CD4-positive, alpha-beta T cell treated with Interleukin-10 for 1 hour (primary cell): ENCODE measurements at places on chromosomes 7 and 10.

GRCh38 chr7:23230641-23231101, 15.9 kb upstream of the GPNMB start:
- DNase-seq = no peak

- DNase-seq = no peak
These were observed 31.6 kb downstream of the MYO3A start for GRCh38 chr10:25965584-25965983.

DNA sequence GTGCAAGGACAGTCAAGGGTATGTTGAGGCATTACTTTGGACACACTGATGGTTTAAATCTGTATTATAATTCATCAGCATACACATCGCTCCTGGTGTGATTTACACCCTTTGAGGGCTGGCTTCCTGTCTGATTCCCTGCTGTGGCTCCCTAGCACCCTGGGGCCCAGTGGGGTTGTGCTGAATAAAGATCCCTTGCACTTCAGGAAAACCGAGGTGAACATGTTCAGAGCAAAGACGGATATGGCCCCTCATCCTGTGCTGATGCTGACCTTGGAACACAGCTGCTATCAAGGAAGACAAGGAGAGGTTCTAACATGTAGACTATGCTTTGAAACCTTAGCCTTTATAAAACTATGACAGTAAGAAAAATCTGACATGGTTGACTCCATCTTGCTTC, 84.6 kb upstream of the UNC5B start:
- DNase-seq = no peak

DNA sequence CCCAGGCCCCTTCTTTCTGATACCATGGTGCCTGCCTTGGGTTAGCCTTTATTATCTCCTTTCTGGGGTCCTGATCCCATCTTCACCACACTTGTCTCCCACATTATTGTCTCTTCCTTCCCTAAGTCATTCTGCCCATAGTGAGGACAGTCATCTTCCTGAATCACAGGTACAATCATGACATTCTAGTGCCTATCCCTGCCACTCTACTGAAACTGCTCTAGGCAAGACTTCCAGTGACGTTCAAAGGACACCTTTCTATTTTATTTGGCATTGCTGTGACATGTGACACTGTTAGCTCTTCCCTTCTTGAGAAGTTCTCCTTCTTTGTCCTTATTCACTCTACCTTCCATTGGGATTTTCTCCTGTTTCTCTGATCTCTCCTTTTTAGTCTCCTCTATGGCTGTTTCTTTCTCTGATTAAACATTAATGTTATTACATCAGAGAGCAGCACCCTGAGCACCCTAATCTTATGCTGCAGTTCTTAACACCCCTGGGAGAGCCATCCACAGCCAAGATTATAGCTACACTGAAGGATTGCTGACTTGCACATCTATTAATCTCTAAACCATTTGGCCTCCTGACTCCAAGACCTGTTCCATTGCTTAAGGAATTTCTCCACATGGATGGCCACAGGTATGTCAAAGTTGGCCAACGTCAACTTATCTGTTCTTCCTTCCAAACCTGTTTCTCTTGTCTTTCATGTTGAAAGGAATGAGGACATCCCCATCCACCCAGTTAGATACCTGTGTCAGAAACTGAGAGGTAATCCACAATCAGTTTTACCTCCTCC, 10.9 kb downstream of the MACC1 start:
- DNase-seq = no peak

DNA sequence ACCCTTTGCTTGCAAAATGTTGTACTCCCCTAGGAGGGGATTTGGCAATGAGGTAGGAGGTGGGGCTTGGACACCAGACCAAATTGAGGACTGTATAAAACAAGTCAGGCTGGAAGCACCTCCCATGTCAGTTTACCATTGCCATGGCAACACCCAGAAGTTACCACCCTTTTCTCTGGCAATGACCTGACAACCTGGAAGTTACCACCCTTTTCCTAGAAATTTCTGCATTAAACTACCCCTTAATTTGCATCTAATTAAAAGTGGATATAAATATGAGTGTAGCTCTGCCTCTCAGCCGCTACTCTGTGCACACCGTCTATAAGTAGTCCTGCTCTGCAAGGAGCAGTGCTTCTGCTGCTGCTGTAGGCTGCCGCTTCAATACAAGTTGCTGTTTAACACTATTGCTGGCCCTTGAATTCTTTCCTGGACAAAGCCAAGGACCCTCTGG, 7.8 kb upstream of the BLNK start:
- DNase-seq = no peak

GRCh38 chr10:31623947-31624346, 304.7 kb downstream of the ARHGAP12 start:
- no peak for DNase-seq

- DNase-seq = no peak
These were observed 32.5 kb downstream of the PDE1C start for GRCh38 chr7:32037650-32038198.

DNA sequence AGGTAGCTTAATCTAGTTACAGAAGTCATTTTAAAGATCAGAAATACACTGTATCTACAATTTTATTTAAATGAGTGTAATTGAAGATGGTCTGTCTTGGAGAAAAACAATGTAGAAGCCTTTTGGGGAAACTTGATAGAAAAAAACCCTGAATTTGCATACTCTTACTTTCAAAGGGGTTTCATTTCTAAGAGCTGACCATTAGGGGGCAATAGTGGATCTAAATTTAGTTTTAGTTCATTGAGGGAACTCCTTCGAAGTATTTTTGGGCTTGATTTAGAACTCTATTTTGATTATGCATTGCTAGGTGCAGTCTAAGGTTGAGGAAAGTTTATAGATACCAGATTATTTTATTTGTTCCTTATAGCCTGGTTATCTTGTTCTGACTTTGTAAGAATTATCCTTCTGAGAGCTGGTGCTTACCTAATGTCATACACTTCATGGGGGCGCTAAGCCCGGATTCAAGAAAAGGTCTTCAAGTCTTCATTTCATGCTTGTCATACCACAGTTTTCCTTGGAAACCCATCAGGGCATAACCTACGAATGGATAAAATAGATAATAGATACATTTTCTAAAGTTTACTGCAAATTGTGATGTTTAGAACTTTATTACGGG, 69.1 kb upstream of the MXI1 start:
- DNase-seq = peak; percentile 83

DNA sequence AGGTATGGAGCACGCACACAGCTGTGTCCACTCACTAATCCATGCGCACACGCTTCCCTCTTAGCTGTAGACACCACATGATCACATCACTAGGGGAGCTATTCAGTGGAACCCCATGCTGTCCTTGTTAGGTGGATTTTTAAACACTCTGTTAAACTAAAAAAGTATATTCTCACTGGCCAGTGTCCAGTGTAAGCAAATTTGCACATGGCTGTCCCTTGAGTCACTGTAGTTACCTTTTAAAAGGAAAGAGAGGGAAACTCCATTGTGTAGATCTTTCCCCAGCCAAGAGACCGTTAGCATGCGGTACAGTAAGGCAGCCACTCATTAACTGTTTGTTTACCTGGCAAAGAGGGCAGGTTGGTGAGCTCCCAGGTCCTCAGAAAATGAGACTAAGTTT, 81.6 kb upstream of the INSYN2A start:
- no peak for DNase-seq

DNA sequence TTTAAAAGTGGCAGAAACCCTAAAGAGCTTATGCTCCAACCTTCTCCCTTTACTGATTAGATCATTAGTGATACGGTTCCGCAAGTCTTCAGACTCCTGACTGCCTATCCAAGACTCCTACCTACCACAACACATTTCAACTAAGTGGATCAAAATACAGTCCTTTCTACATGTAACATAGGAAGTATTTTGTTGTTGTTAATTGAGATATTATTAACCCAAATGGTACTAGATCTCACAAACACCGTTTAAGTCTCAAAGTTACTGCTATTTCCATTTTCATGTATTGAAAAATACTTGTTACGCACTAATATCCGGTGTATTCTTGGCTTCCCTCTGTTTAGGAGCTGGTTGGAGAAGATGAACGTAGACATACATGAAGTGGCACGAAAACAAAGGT, 1.1 kb downstream of the FAM237B start:
- DNase-seq = no peak

DNA sequence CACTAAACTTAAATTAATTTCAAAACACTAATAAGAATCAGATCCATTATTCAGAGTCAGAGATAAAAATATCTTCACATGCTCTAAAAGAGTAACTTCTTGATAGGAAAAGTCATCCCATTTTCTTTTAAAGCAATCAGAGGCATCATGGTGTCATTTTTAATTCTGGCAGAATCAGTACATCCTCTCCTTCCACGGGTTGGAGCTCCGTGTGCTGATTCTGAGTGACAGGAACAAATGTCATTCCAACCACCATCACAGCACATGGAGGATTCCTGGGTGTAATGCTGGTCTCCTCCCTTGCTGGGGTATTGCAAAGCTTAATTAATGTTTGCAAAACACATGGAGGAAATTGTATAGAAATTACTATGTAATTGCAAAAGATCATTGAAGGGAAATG, 114.5 kb upstream of the IMMP2L start:
- no peak for DNase-seq

GRCh38 chr10:100748231-100749058, 3.1 kb downstream of the PAX2 start:
- no peak for DNase-seq

- DNase-seq = no peak
These were observed 12.7 kb downstream of the TAS2R38 start for GRCh38 chr7:141960687-141961422.

DNA sequence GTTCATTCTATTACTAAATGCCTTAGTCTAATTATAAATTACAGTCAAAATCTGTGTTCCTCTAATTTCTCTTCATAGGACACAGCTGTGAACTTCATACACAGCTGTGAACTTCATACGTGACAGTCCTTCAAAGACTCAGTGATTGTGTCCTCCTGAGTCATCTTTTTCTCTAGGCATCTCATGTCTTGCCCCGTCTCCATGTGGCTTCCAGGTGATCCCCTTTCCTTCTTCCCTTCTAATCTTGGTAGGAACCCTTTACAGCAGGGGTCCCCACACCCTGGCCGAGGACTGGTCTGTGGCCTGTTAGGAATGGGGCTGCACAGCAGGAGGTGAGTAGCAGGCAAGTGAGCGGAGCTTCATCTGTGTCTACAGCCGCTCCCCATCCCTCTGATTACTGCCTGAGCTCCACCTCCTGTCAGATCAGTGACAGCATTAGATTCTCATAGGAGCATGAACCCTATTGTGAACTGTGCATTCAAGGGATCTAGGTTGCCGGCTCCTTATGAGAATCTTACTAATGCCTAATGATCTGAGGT, 14.0 kb upstream of the EIF5AL1 start:
- no peak for DNase-seq

DNA sequence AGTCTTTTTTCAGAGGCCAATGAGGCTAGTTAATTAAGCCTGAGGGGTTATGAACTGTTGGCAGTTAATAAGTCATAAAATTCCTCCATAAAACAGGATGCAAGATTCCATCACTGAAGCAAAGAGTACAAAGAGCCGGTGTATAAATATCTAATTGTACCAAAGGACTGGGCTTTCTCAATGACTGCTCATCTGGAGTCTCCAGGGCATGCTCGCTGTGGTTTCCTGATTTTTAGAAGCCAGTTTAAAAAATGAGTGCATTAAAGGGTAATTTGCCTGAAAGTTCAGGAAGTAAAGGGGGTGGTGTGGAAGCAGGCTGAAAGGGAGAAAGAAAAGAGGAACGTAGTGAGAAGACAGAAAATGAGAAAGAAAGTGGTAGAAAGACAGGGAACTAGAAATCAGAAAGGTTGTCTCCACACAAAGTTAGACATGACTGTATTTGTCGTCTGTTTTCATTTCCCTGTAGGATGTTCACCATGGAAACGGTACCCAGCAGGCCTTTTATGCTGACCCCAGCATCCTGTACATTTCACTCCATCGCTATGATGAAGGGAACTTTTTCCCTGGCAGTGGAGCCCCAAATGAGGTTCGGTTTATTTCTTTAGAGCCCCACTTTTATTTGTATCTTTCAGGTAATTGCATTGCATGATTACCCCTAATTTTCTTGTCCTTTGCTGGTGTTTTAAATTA, 282.3 kb downstream of the TWIST1 start:
- DNase-seq = no peak

- no peak for DNase-seq
These were observed 21.4 kb upstream of the CHST12 start for GRCh38 chr7:2381881-2382509.

DNA sequence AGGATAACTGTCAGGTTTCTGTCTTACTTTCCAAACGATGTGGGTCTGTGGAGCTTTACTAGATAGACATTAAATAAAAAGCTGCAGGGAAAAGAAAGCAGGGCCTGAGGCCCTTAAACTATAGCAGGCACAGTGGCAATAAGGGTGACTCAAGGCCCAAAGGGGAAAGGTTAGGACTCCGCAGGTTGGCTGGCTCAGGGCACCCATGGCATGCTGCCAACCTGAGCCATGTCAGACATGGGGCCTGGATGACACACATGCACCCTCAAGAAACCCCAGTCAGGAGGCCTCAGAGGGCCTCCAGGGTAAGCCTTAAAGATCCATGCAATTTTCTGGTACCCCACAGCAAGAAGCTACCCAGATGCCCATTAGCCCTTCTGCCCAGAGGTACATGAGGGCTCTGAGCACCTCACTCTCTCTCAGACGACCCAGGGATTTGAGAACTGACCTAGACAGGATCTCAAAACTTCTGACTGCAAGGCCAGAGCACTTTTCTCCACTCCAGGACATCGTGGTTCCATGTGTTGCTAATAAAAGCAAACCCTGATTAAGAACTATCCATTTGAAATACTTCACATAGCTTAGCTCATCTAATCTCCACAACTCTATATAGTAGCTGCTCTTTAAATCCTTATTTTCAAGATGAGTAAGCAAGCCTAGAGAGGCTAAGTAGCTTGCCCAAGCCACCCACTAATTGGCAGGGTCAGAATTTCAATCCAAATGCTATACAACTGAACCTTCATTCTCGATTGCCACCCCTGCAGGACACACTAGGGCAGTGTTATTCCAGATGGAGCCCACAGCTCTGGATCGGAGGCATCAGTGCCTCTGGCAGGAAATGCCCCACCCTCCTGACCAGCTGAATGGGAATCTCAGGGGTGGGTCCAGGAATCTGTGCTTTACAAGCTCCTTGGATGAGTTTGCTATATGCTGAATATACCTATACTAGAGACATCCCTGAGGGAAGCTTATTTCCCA, 132.5 kb upstream of the EFCAB10 start:
- no peak for DNase-seq

- DNase-seq = no peak
These were observed 7.9 kb upstream of the EMX2 start for GRCh38 chr10:117534321-117535297.
